ENCODE measurements at places on chromosomes 12 and 14. TPM values are rescaled to one million over a fixed set of nuclear protein-coding genes. Genes with fewer than 3 reads are reported as not detected.

- peak; percentile 46 for DNase-seq
Measured at GRCh38 chr12:124520265-124520701, 47.1 kb downstream of the NCOR2 start.

DNA sequence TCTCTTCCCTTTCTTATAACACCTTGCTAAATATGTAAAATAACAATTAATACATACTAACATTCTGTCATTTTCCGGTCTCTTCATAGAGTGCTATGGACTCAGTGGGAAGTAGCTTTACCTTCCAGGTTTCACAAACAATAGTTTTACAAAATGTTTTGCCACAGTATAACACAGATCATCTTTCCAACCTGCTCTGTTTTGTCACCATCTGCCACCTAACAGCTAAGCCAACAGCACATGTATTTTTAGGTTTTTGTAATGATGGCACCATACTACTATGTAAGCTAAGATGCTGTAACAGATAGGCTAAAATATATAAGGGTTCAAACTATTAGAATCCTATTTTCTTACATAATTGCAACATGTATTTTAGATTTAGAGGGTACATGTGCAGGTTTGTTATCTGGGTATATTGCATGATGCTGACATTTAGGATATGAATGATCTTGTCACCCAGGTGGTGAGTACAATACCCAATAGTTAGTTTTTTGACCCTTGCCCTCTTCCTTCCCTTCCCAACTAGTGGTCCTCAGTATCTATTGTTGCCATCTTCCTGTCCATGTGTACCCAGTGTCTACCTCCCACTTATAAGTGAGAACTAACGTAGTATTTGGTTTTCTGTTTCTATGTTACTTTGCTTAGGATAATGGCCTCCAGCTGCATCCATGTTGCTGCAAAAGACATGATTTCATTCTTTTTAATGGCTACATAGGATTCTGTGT lies 8.7 kb downstream of the RHOJ start:
- DNase-seq: no peak

DNA sequence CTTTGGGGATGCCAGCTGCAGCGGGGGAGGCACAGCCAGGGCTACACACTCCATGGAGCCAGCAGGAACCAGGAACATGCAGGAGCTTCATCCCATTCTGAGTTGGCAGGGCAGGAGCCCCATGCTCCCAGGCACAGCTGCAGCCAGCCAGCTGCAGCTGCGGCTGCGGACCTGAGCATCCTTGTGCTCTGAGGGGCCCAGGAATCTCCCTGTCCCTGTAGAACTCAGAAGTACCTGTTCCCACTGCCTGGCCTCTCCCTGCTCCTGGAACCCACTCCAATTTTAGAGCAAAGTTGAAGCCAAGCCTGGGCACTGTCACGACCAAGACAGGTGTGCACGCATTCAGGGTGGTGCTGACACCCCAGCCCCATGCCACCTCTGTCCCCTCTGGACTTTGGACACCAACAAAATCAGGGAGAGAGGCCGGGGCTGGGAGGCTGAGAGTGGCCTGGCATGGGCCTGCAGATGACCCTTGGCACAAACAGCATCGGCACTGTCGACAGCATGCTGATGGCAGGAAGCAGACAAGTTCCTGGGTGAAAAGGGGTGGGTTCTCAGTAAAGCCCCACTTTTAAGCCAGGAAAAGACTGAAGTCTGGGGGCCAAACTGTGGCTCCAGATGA lies 257.3 kb upstream of the LRFN5 start:
- DNase-seq: no peak

GRCh38 chr12:71567537-71567936 lies 96.1 kb downstream of the ZFC3H1 start:
- no peak for DNase-seq

DNA sequence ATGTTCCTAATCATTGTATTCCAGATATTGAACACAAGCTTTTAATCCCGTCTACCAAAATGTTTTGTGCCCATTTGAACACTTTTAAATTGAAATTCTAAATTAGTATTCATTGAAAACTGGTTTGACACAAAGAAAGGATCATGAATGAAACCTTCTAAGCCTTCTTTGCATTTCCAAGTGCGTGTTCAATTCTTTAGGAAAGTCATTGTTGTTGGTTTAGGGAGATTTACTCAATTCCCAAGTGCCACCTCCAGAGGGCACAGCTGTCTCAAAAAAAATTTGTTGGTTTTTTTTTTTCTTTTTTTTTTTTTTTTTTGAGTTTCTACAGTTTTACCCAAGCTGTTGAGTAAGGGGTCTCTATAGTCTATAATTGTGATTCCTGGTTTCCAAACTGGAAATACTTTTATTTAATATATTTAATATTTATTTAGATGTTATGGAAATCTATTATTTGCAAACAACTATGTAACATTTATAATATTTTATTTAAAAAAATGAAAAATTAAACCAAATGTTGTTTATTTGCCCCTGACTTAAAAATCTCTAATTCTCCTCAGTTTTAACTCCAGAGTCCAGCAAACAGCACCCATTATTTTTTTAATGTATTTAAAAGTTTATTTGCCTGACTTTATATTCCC lies 79.9 kb downstream of the NEDD1 start:
- DNase-seq: no peak

DNA sequence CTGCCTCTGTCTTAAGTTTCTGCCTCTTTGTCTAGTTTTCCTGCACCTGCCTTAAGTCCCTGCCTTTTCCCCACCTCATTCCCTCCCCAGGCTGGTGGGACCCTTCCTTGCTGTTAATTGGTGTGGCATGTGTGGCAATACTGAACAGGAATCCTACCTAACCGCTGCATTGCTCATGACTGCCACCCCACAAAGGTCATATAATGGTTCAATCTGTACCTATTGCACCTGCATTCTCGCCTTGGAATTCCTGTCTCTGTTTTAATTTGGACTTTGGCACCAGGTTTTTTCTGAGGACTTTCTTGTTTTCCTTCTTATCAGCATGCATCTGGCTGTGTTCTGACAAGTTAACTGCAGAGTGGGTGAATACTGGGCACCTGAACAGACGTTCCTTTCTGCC lies 966.2 kb upstream of the TMEM132C start:
- no peak for DNase-seq

DNA sequence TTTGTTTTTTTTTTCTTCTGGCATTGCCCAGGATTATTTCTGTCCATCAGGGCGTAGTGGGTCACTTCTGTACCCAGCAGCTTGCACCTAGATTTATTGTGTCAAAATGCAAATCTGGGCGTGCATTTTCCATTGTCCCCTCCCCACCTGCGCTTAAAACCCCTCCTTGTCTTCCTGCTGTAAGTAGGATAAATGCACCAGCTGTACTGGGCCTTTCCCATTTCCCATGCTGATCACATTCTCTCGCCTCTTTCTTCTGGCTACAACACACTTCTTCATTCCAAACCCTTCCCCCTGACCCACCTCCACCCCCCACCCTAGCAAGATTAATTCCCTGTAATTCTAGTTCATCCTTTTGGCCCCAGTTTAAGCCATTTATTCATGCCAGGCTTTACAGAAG lies 128.0 kb downstream of the ETV6 start:
- DNase-seq: no peak

DNA sequence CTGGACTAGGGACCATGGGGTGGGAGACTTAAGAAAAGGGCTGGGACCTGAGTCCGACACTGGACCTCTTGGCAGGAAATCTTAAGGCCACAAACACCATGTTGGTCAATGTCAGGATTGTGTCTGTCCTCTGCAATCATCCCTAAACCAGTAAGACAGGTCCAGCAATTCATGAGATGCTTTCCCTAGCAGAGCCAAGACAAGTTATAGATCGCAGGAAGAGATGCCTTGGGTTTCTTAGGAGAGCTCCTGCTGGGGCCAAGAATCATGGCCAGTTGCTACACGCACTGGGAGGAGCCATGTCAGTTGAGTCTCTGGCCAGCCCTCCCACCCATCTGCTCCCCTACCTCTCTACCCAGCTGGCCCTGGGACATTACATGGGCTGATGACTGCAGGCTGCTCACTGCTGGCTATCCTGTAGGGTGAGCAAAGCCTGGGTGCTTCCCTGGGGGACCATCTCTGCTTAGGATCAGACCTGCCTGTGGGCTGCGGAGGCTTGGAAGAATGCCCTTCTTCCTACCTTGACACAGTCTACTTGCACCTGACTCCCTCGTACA lies 14.2 kb downstream of the PLEKHH1 start:
- no peak for DNase-seq

GRCh38 chr12:112599871-112600270 lies 181.1 kb downstream of the PTPN11 start:
- no peak for DNase-seq

- DNase-seq: no peak
Measured at GRCh38 chr12:66920205-66920604, 241.3 kb upstream of the GRIP1 start.

GRCh38 chr14:91906374-91906773 lies 39.0 kb upstream of the TC2N start:
- DNase-seq: peak; percentile 50

GRCh38 chr14:21631084-21631483 lies 3.7 kb downstream of the OR10G2 start:
- no peak for DNase-seq

SERPINA12 gene
- total RNA-seq: not detected

BICD1 gene
- 5.8 TPM for total RNA-seq

IL23A gene
- not detected for total RNA-seq

C12orf42 gene
- not detected for total RNA-seq

RIMBP2 gene
- total RNA-seq: 4.8 TPM

BBS10 gene
- 3.3 TPM for total RNA-seq

DLGAP5 gene
- total RNA-seq: 35.9 TPM
